ENCODE measurements at places on chromosomes 6 and 20.

DNA sequence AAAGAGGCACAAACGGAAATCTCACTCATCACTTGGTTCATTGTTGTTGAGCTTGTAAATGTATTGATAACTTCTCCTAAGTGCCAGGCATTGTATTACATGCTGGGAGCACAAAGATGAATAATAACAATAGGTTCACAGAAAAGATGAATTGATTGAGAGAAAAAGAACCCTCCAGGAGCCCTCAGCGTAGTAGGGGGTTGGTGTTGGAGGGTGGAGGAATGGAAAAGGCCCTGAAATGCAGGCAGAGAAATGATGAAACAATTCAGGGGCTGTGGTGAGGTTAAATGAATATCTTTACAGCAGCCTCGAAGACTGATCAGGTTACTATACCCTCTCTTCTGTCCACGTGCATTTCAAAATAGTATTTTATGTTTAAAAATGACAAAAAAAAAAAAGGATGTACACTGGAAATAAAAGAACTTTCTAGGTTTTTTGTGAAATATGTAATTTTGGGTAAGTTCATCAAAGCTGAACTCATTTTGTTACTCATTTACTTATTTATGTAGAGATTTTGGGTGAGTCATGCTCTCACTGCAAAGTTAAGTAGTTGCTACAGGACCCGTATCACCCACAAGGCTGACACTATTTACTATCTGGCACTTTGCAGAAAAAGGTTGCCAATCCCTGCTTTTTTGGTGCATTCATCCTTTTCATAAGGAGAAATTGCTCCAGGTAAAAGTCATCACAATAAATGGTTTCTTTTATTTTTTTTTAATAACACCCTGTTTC is 277.3 kb downstream of the ZNF217 start:
- peaks cover 5% of the 10 kb centered on the region for H3K4me1 ChIP-seq
- no peak overlapping the region for H3K27ac ChIP-seq
- no peak for DNase-seq
- H3K4me3 ChIP-seq = no peak overlapping the region
- H3K27me3 ChIP-seq = no peaks in the 10 kb centered on the region

DNA sequence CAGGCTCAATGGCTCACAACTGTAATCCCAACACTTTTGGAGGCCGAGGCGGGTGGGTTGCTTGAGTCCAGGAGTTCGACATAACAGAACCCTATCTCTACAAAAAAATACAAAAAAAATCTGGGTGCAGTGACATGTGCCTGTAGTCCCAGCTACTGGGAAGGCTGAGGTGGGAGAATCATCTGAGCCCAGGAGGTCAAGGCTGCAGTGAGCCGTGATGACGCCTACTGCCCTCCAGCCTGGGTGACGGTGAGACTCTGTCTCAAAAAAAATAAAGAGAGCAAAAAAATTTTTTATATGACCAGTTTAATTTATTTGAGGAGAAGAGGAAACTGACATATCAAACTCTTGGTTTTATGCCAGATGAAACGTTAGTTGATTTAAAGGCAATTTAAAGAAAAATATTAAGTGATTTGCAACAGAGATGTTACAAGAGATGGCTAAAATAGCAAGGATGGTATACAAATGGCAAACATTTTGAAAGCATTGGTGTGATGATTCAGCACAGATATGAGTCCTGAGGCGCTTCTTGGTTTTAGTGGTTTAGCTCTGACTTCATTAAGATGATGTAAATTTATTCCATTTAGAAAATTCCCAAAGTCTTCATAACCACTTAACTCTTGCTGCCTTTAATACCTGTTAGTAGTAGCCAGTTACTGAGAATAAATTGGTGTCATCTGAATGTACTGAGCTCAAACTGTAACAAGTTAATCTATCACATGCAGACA is 17.7 kb downstream of the GTF2H5 start:
- peaks cover 50% of the 10 kb centered on the region for H3K36me3 ChIP-seq
- no peak for DNase-seq
- no peaks in the 10 kb centered on the region for H3K27me3 ChIP-seq
- no peak overlapping the region for H3K27ac ChIP-seq
- no peak overlapping the region for H3K4me3 ChIP-seq
- peaks cover 10% of the 10 kb centered on the region for H3K4me1 ChIP-seq

DNA sequence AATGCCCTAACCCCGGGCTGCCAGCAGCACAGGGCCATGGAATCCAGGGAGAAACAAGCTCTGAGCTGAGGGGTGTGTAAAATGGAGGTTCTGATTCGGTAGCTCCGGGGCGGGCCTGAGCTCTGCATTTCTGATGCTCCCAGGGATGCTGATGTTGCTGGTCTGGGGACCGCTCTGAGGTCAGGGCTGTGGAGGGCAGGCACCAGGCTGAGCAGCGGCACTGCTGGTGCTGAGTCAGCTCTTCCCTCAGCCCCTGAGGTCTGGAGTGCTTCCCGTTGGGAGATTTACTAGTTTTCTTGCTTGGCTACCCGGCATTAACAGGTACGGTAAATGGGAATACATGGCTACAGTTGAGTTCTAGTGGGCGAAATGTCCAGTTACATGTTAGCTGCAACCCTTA is 18.6 kb upstream of the CST3 start:
- H3K4me3 ChIP-seq = no peak overlapping the region
- no peak overlapping the region for H3K27ac ChIP-seq
- DNase-seq = no peak
- H3K27me3 ChIP-seq = peaks cover 6% of the 10 kb centered on the region
- H3K4me1 ChIP-seq = no peaks in the 10 kb centered on the region

DNA sequence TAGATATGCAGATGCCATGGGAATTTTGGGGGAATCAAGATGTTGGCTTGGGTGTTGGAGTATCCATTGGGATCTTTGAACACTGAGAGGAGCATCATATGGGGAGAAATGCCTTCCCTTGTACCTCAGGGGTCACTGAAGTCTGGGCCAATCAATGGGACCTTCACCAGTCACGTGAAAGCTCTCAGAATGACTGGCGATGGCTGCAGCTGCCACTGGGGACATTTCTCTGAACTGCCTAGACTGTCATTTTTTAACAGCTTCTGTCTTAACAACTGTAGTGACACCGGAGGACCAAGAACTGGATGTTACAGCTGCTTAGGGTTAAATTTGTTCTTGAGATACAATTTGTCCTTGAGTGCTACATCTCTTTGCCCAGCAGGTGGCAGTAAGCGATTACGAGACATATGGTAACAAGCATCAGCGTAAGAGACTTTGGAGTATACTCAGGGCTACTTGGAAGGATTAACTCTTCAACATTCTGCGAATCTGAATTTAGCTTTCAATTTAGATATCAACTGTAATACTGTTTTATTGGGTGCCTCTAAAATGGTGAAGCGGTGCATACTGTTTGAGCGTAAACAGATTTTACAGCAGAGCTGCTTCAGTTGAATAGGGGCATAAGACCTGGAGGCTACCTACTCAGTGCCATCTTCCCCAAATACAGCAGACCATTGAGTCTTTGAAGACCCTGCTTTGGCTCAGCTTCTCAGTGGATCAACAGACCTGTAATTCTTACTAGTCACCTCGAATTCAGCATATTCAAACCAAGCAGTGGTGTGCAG is 36.0 kb downstream of the CCN2 start:
- H3K36me3 ChIP-seq = no peaks in the 10 kb centered on the region
- peaks cover 16% of the 10 kb centered on the region for H3K4me1 ChIP-seq
- H3K27me3 ChIP-seq = peaks cover 43% of the 10 kb centered on the region
- no peak overlapping the region for H3K4me3 ChIP-seq

DNA sequence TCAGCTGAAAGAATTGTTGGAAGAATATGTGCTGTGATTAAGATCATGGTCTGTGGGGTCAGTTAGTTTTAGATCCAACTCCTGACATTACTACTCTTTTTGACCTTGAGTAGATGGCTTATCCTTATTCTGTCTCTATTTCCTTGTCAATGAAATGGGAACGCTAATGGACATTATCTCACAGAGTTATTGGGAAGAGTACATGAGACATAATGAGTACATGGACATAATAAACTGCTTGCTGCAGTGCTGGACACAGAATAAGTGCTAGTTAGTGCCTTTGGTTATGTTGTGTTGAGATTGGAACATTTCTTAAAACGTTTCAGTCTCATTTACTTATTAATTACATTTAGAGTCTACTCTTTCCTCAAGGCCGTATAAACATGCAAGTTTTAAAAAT is 42.6 kb downstream of the MAPK14 start:
- H3K36me3 ChIP-seq = peaks cover 11% of the 10 kb centered on the region
- no peaks in the 10 kb centered on the region for H3K27me3 ChIP-seq
- H3K27ac ChIP-seq = no peak overlapping the region
- H3K4me3 ChIP-seq = no peak overlapping the region
- H3K4me1 ChIP-seq = peaks cover 16% of the 10 kb centered on the region

DNA sequence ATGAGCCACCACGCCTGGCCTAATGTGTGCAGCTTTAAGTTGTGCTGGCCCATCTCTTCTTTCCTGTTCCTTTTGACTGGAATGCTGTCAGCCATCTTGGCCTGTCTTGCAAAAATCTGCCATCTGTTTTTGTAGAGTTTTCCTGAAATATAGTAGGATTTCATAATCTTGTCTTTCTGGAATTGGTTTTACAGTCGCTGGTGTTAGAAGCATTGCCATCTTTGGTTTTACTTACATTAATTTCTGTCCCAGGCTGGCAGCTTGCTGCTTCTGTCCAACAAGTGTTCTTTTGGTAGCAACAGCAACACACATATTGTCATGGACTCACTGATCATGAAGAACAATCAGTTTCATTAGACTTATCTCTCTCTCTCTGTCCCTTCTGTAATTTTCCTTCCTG is 29.1 kb upstream of the TULP1 start:
- H3K4me1 ChIP-seq = peaks cover 4% of the 10 kb centered on the region
- no peak overlapping the region for H3K27ac ChIP-seq
- DNase-seq = no peak
- H3K36me3 ChIP-seq = no peaks in the 10 kb centered on the region

GRCh38 chr6:163825033-163825432 is 410.5 kb downstream of the QKI start:
- no peaks in the 10 kb centered on the region for H3K27me3 ChIP-seq
- H3K4me3 ChIP-seq = no peak overlapping the region
- H3K4me1 ChIP-seq = no peaks in the 10 kb centered on the region
- DNase-seq = no peak
- no peaks in the 10 kb centered on the region for H3K36me3 ChIP-seq

DNA sequence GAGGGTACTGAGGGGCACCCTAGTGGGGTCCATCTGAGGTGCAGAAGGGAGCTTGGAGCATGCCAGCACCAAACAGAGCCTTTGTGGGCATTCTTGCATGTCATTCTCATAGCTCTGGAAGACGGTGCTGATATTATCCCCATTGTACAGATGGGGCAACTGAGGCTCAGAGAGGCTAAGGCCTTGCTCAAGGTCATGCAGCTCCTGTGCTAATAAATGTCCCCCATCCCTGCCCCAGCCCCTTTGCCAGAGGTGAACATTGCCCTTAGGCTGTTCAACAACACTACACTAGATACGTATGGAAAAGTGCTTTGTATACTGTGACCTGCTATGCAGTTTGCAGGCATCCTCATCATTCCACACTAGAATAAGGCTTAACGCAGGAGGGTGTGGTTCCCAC is 5.5 kb upstream of the EPB41L1 start:
- no peak overlapping the region for H3K27ac ChIP-seq
- no peak overlapping the region for H3K4me3 ChIP-seq
- no peaks in the 10 kb centered on the region for H3K36me3 ChIP-seq
- peaks cover 22% of the 10 kb centered on the region for H3K27me3 ChIP-seq
- DNase-seq = no peak

DNA sequence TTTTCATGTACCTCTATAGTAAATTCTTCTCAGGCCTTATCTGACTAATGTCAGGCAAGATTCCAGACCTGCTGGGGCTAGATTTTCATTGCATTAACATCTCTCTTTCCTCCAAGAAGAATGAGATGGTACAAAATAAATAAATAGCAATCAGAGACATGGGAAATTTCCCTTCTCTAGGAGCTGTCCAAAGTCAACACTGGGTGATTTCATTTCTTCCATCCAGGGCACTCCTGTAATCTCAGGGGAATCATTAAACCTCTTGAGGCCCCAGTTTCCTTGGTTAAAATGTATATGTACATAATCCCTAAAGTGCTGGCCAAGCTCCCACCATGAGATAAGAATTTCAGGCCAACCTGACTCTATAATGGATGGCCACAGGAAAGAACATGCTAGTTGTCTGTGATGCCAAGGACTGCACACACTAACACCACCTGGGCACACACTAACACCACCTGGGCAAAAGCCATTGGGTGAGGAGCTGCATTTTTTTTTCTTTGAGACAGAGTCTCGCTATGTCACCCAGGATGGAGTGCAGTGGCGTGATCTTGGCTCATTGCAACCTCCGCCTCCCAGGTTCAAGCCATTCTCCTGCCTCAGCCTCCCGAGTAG is 912 bp downstream of the IL17F start:
- no peaks in the 10 kb centered on the region for H3K4me1 ChIP-seq
- no peak overlapping the region for H3K27ac ChIP-seq
- H3K36me3 ChIP-seq = no peaks in the 10 kb centered on the region
- peaks cover 19% of the 10 kb centered on the region for H3K27me3 ChIP-seq
- DNase-seq = no peak

GRCh38 chr6:160986851-160987250 is 4.7 kb upstream of the MAP3K4 start:
- peaks cover 3% of the 10 kb centered on the region for H3K36me3 ChIP-seq
- peaks cover 19% of the 10 kb centered on the region for H3K27me3 ChIP-seq
- no peak overlapping the region for H3K4me3 ChIP-seq
- no peak overlapping the region for H3K27ac ChIP-seq
- DNase-seq = no peak
- peaks cover 4% of the 10 kb centered on the region for H3K4me1 ChIP-seq

GRCh38 chr6:82554666-82555065 is 191.0 kb downstream of the TPBG start:
- H3K4me1 ChIP-seq = no peaks in the 10 kb centered on the region
- no peak overlapping the region for H3K27ac ChIP-seq
- H3K36me3 ChIP-seq = no peaks in the 10 kb centered on the region
- H3K27me3 ChIP-seq = no peaks in the 10 kb centered on the region
- DNase-seq = no peak

- H3K4me3 ChIP-seq = no peak overlapping the region
- no peak overlapping the region for H3K27ac ChIP-seq
- no peak for DNase-seq
These were observed 75.1 kb upstream of the SCGN start for GRCh38 chr6:25576919-25577318.
